ENCODE measurements at places on chromosomes 5 and 9. TPM values are rescaled to one million over a fixed set of nuclear protein-coding genes. Genes with fewer than 3 reads are reported as not detected.

- no peaks in the 10 kb centered on the region for H3K36me3 ChIP-seq
- no peak overlapping the region for H3K27ac ChIP-seq
- no peak for DNase-seq
- no peaks in the 10 kb centered on the region for H3K27me3 ChIP-seq
These were observed 119.5 kb upstream of the OSMR start for GRCh38 chr5:38726279-38726678.

- no peak overlapping the region for H3K4me3 ChIP-seq
- H3K36me3 ChIP-seq = no peaks in the 10 kb centered on the region
- DNase-seq = no peak
- H3K4me1 ChIP-seq = no peaks in the 10 kb centered on the region
These were observed 136.0 kb upstream of the ADRA1B start for GRCh38 chr5:159780246-159780645.

The DEPDC1B gene
- total RNA-seq = 67.4 TPM

- H3K27me3 ChIP-seq = no peaks in the 10 kb centered on the region
- no peaks in the 10 kb centered on the region for H3K4me1 ChIP-seq
- no peak overlapping the region for H3K4me3 ChIP-seq
- no peaks in the 10 kb centered on the region for H3K36me3 ChIP-seq
These were observed 48.3 kb upstream of the EBF1 start for GRCh38 chr5:159147976-159148375.

GRCh38 chr9:113380869-113381378 lies 4.1 kb upstream of the HDHD3 start:
- H3K27ac ChIP-seq = no peak overlapping the region
- no peak for DNase-seq
- H3K4me3 ChIP-seq = no peak overlapping the region
- H3K36me3 ChIP-seq = no peaks in the 10 kb centered on the region
- H3K27me3 ChIP-seq = no peaks in the 10 kb centered on the region
- H3K4me1 ChIP-seq = no peaks in the 10 kb centered on the region

DNA sequence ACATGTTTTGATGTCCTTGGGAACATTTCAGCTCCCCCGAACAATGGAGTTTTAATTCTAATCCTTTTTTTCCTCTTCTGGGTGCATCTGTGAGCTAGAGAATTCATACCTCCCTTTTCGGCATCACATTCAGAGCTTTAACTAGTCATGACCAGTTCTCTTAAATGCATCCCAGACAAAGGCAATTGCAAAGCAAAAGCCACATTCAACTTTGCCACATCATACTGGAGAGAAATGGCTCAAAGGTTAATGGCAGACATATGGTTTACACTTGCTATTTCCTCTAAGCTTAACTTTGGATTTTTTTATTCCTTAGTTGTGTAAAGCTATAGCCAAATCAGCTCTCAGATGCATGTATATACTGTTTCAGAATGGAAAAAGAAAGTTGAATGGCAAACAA lies 153.3 kb downstream of the ESM1 start:
- H3K36me3 ChIP-seq = no peaks in the 10 kb centered on the region
- no peak overlapping the region for H3K4me3 ChIP-seq
- no peaks in the 10 kb centered on the region for H3K27me3 ChIP-seq
- no peak overlapping the region for H3K27ac ChIP-seq
- H3K4me1 ChIP-seq = no peaks in the 10 kb centered on the region
- no peak for DNase-seq

GRCh38 chr5:96816411-96816939 lies 8.7 kb upstream of the ERAP1 start:
- peaks cover 1% of the 10 kb centered on the region for H3K4me1 ChIP-seq
- H3K36me3 ChIP-seq = no peaks in the 10 kb centered on the region
- H3K4me3 ChIP-seq = no peak overlapping the region
- no peaks in the 10 kb centered on the region for H3K27me3 ChIP-seq
- no peak for DNase-seq
- H3K27ac ChIP-seq = no peak overlapping the region

GRCh38 chr9:88388203-88388885 lies at the start of gene SPIN1:
SPIN1 (plus strand) TSS chr9:88388444; CDS start chr9:88426540, 38,096 bp downstream.
- H3K4me3 ChIP-seq = peak within 1 kb of the TSS; percentile 95
- no peaks in the 10 kb centered on the region for H3K27me3 ChIP-seq
- peak within 1 kb of the TSS; percentile 95 for H3K27ac ChIP-seq
- DNase-seq = no peak
- no peaks in the 10 kb centered on the region for H3K36me3 ChIP-seq

GRCh38 chr9:129607027-129607387 lies 13.9 kb downstream of the C9orf50 start:
- no peak overlapping the region for H3K27ac ChIP-seq
- H3K27me3 ChIP-seq = peaks cover 5% of the 10 kb centered on the region
- no peaks in the 10 kb centered on the region for H3K36me3 ChIP-seq
- no peak overlapping the region for H3K4me3 ChIP-seq

The TRIM32 gene
- 17.9 TPM for total RNA-seq

DNA sequence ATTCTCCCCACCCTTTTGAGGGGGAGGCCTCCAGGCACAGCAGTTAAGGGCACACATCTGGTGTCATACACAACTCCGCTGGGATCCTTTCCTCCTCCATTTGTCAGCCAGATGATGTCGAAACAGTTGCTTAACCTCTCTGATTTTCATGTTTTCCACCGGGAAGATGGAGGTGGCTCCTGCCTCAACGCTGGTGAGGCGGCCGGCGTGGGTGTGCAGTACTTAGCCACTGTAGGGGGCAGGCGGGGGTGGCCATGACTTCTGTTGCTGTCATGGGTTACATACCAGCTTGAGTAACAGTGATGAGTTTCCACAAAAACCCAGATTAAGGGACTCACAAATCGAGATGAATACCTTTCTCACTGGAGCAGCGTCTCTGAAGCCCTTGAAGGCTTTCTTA lies 63.1 kb upstream of the EPB41L4B start:
- H3K36me3 ChIP-seq = no peaks in the 10 kb centered on the region
- H3K27me3 ChIP-seq = no peaks in the 10 kb centered on the region
- no peak overlapping the region for H3K27ac ChIP-seq
- H3K4me1 ChIP-seq = no peaks in the 10 kb centered on the region
- no peak for DNase-seq

GRCh38 chr5:4405614-4406219 lies 734.4 kb upstream of the ADAMTS16 start:
- H3K4me3 ChIP-seq = no peak overlapping the region
- no peaks in the 10 kb centered on the region for H3K36me3 ChIP-seq
- H3K27me3 ChIP-seq = no peaks in the 10 kb centered on the region
- H3K27ac ChIP-seq = no peak overlapping the region
- H3K4me1 ChIP-seq = no peaks in the 10 kb centered on the region

DNA sequence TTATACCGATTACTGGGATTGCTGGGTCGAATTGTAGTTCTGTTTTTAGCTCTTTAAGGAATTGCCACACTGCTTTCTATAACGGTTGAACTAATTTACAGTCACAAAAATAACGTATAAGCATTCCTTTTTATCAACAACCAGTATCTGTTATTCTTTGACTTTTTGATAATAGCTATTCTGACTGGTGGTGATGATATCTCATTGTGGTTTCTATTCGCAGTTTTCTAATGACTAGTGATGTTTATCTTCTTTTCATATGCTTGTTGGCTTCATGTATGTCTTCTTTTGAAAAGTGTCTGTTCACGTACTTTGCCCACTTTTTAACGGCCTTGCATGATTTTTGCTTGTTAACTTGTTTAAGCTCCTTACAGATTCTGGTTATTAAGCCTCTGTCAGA lies 74.4 kb downstream of the FAM174A start:
- H3K27me3 ChIP-seq = no peaks in the 10 kb centered on the region
- DNase-seq = no peak
- H3K4me1 ChIP-seq = no peaks in the 10 kb centered on the region
- H3K4me3 ChIP-seq = no peak overlapping the region
- H3K27ac ChIP-seq = no peak overlapping the region

The ENTPD2 gene
- 3.2 TPM for total RNA-seq

DNA sequence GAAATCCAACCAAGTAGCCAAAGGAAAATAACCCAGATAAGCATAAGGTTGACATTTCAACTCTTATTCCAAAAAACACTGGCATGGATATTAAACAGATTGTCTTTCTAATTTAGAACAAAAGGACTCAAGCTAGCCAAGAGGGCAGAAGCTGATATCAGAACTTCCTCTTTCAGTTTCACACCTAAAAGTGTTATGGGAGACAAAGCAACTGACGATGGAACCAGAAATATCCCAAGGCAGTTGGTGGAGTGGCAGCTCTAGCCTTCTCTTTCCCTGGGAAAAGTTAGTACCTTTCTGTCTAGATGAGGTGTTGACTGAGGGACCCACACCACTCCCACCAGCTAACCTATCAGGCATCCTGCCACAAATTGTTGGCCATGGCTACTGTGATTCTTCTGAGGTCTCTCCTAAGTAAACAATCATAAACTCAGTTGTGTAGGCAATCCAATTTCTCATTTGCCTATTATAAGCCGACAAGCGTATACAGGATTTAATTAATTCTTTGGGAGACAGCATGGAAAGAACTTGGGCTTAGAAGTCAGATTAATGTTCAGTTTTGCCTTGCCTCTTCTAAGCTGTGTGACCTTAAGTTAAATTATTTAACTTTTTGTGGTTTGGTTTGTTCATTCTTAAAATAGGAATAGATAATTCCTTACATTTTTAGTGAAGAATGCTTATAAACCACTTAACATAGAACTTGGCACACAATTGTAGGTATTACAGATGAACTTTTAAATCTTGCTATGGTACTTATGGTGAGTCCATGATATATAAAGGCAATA lies 110.9 kb upstream of the ADAMTSL1 start:
- H3K36me3 ChIP-seq = no peaks in the 10 kb centered on the region
- no peaks in the 10 kb centered on the region for H3K27me3 ChIP-seq
- no peak for DNase-seq

Data from H1 (cell line).